ENCODE measurements at places on chromosomes 16 and 17.

DNA sequence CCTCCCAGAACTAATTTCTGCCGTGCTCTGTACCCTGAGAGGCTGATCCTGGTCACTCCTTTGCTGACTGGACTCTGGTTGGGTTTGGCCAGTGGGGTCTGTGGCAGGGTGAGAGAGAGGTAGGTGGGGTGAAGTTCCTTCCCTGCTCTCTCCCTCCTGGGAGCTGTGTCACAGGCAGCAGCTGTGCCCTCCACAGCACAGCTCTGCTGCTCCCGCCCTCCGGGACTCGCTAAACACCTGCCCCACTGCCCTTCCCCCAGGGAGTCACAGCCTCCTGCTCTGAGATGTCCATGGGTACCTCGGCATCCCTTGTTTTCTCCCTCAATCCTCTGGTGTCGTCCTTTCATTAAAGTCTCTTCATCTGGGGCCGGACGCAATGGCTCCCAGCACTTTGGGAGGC lies 66.4 kb downstream of the SRCIN1 start:
- no peak for DNase-seq

DNA sequence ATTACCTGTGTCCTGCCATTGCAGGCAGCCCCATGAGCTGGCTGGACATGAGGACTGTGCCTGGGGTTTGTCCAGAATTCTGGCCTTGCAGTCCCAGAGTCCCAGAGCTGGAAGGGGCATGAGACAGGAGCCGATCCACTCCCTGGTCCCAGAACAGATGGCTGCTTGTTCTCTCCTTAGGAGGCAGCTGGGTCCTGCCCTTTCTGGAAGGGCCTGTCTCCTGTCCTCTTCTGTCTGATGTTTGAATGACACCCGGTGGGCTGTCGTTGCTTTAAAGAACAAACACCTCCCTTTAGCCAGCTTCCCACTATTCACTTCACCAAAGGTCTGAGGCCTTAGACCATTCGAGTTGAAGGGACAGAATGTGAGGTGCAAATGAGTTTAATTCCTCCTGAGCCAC lies 63.8 kb downstream of the RAP1GAP2 start:
- DNase-seq = no peak

GRCh38 chr17:18182110-18182977 lies 1.3 kb upstream of the ALKBH5 start:
- no peak for DNase-seq

- no peak for DNase-seq
Observed at GRCh38 chr16:51067352-51067751, 83.7 kb downstream of the SALL1 start.

GRCh38 chr16:68520649-68521086 lies 18.4 kb upstream of the ZFP90 start:
- peak; percentile 86 for DNase-seq

DNA sequence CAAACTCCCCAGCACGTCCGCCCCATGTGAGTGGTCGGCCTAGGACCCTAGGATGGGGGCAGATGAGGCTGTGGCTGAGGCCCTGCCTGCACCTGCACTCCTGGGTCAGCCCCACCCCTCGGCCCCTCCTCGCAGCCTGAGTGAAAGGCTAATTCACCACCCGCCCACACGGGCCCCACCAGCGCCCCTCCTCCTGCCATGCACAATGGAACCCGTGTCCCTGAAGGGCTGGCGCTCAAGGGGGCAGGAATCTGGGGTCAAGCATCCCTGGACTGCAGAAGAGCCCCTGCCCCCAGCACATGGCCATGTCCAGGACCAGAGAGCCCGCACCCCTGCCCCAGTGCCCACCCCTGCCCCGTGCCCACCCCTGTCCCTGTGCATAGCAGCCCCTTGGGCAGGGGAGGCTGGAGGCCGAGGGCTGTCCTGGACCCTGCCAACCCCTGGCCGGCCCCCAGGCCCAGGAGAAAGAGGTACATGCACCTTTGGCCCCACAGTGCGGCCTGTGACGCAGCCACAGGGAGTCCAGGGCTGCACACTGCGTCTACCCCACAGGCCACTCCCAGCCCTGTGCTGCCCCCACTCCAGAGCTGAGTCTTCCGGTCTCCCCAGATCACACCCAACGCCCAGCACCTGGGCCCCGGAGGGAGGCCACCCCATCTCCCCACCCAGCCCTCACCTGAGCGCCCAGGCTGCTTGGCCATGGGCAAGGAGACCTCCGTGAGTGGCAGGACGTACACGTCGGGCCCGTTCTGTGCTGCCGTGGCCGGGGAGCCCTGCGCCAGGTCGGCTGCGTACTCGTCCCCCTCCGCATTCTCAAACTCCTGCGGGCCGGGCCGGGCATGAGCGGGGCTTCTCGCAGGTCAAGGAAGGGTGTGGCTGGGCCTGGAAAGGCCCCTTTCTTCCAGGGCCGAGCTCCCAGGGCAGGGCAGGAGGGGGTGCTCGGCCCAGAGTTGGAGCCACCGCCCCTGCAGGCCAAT lies 34.6 kb upstream of the PVALEF start:
- no peak for DNase-seq

Data from activated CD4-positive, alpha-beta T cell treated with anti-CD3 and anti-CD28 coated beads, Interleukin-2, Interleukin-4, amounts not matched to agents 100 ng/mL and 50 ng/mL, durations not matched to agents 16 hours and 8 hours (primary cell).